ENCODE measurements at places on chromosomes 5 and 9.

DNA sequence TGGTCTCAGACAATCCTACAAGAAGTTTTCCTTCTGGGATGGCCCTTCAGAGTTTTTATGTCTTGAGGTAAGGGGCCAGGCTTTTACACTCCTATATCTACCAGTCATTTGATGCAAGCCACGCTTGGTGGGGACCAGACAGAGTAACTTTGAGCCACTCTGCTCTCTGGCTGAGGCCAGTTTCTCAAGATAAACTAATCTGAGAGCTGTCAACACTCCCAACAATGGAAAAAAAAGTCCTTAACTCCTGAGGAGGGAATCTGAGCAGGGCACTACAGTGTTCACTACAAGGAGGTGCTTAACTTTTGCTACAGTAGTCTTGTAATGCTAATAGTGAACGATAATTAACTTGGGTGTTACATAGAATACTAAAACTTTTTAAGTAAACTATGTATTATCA, 62.7 kb downstream of the MRPS30 start:
- no peak for DNase-seq

DNA sequence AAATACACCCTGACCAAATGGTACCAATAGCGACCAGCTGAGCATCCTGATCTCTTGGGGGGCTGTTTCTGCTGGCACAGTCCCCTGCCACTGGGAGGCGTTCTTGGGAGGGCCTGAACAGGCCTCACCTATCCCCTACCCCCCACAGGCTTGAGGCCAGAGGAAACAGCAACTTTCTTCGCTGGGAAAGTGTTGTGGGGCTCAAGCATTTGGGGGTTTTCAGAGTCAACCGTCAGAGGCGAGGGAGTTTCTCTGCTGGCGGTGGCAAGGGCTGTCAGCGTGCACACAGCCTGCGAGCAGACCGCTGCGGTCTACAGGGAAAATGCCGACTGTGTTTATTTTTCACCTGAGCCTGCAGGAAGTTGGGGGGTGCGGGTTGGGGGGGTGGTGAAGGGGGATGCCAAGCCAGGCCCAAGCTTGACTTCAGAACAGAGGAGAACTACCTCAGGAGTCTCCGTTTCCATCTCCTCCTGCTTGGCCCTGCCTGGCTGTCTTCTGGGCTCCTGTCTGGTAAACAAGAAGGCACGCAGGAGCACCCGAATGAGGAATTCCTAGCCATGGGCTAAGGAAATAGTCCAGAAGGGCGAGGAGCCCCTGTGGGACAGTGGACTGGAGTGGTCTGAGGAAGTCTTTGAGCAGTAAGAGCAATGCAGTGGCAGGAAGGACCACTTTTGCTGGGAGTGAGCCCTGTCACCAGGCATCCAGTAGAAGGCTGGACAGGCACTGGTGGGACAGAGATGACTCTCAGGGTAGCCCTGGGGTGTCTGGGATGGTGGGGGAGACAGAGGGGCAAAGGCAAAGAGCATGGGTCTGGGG, 18.1 kb downstream of the TCF7 start:
- DNase-seq, result no peak

DNA sequence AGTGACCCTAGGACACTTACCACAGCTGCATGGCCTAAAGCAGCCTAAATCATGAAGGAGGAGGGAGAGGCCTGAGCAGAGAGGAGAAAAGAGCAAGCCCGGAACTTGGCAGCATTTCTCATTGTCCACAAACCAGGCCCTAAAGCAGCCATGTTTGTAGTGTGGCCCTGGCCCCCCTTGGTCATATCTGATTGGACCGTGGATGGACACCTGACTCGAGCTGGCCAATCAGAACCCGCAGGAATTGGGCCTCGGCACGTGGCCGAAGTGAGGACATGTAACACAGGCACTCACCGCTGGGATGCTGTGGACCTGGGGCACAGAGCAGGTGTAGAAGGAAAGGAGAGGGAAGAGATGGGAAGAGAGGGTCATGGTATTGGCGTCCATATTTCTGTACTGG, 56.9 kb downstream of the ASS1 start:
- no peak for DNase-seq

GRCh38 chr5:16644301-16644889, 27.6 kb upstream of the RETREG1 start:
- no peak for DNase-seq

- no peak for DNase-seq
Observed at GRCh38 chr5:143440448-143441115, 37.1 kb upstream of the NR3C1 start.

DNA sequence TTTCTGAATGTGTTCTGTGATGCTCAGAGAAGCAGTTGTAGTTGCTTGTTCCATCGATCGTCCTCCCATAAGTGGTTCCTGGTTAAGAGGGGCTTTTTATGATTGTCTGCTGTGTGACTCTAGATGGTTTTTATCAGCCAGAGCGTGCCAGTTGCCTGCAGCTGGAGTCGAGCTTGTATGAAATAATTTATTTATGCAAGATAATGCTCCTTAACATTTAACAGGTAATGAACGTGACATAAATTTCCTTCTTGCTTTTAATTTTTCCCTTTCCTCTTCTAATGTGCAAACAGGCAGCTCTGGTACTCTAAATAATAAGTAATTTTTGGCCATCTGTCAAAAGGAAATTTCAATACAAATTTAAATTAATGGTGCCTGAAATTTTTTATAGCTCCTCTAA, 84.4 kb downstream of the TLE4 start:
- no peak for DNase-seq

- no peak for DNase-seq
Observed at GRCh38 chr9:706606-707459, 134.7 kb upstream of the DMRT1 start.

- DNase-seq, result no peak
Observed at GRCh38 chr5:123647066-123647465, 135.1 kb downstream of the CSNK1G3 start.

GRCh38 chr9:90880669-90881068, 79.0 kb downstream of the SYK start:
- DNase-seq, result no peak

DNA sequence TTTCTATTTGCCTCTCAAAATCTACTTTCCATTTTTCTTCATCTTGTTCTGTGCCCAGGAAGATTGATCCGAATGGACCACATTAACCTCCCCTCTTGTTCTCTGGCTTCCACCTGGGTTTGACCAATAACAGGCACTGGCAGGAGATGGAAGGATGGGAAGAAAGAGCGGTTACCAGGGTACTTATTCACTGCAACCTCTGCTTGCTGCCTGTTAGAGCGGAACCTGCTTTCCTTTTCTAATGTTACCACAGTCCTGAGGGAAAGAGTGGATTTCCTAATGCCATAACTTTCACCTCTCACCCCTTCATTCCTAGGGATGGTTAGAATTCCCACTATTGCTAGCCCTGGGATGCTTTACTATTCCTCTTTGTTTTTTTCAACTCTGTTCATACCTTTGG, 262.1 kb downstream of the RFX3 start:
- DNase-seq, result no peak

DNA sequence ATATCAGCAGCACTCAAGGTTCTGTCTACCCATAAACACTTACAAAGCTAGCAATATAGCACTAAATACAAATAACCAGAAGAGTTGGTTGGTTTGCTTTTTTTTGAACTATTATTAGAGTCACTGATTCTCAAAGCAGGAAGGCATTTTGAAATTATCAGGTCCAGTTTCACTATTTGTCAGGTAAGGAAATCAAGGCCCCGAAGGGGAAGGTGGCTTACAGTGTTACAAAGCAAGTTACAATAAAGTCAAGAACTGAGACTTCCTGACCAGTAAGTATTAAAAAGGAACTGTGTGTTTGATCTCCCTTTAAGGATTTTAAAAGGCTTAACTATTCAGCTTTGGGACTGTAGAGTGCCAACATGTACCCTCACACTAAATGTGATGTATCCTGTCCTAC, 10.8 kb downstream of the C5orf15 start:
- DNase-seq, result no peak

- DNase-seq, result peak; percentile 52
Observed at GRCh38 chr5:29161399-29162291, 2031.8 kb upstream of the CDH6 start.

GRCh38 chr9:15725953-15726352, 173.1 kb downstream of the CCDC171 start:
- DNase-seq, result no peak

GRCh38 chr5:131373265-131373664, 109.4 kb downstream of the CDC42SE2 start:
- no peak for DNase-seq
